NCI-H1417 (cell line): ENCODE measurements at places on chromosomes 2 and 18.
A peak's percentile ranks its signal among the peaks of the same experiment; 100 is the strongest.

DNA sequence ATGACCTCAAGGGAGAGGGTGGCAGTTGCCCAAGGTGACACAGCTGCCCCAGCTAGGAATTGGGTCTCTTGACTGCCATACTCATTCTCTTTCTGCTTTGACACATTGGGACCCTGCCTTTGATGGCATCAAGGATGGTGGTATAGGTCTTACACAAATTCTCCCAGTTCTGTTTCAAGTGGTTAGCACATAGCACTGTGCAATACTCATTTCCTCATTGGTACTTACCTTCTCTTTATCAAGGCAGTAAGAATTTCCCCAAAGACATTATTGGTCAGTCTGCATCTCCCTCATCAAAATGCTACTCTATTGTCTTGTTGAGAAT lies 35.9 kb upstream of the CCDC93 start:
- DNase-seq = no peak

- DNase-seq = no peak
Measured at GRCh38 chr2:46188041-46188716, 109.0 kb upstream of the EPAS1 start.

GRCh38 chr2:185044323-185044874 lies 446.1 kb downstream of the ZNF804A start:
- no peak for DNase-seq

- DNase-seq = no peak
Measured at GRCh38 chr18:48374423-48375149, 34.6 kb downstream of the ZBTB7C start.

DNA sequence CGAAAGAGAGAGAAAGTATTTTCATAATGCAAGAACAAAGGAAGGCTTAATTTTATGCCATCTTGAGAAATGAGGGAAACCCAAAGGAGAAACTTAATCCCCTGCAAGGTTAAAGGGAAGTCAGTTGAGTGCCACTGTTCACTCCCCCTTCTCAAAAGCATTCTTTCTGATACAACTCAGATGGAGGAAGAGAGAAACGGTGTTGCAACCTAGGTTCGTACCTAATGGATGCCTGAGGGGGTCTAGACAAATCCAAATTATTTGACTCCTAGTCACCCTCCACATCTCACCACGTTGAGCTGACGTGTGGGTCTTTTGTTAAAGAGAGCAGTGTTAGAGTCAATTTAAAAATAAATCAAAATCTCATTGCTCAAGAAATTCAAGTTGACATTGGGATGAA lies 52.6 kb upstream of the UNC80 start:
- DNase-seq = no peak

DNA sequence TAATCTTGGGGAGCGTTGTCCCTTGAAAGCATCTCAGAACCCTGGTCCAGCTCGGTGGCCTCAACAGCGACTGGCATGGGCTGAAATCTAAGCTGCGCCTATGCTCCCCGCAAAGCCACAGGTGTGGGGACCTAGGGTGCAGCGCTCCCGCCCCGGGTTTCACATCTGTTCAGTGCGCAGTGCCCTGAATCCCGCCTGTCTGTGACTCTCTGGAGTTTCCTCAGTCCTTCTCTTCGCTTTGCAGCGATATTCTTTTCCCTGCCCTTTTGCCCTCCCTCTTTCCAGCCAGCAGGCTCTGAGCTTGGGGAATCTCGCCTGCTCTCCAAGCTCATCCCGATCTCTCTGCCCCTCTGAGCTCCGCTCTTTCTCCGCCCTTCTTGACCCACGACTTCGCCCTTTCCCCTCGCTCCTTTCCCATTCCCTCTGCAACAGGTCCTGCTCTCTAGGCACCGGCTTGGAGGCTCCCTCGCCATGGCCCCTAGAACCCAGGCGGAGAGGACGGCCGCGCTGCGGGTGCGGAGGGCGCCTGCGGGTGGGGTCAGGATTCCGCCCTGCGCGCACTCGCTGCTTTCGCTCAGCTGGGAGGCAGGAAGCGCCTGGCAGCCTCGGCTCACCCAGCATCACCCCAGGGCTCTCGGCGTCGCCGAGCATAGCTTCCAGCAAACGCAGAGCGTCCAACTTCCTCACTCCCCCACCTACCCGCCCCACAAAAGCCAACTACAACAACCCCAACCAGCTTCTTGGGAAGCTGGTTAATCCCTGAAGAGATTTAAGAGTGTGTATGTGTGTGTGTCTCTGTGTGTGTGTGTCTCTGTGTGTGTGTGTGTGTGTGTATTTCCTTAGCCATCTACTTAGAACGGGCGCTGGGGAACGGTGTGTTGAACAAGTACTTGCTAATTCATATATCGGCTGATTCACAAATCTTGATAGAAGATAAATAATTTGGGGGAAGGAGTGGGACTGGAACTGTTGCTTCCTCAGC lies 1.1 kb downstream of the GRP start:
- DNase-seq = peak; percentile 96

DNA sequence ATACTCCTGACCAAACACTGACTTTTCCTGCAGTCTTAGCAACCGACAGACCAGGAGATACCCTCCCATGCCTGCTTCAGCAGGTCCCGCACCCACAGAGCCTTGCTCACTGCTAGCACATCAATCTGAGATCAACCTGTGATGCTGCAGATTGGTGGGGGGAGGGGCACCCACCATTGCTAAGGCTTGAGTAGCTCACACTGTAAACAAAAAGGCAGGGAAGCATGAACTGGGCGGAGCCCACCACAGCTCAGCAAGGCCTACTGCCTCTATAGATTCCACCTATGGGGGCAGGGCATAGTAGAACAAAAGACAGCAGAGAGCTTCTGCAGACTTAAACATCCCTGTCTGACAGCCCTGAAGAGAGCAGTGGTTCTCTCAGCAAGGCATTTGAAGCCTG lies 109.7 kb downstream of the SP100 start:
- peak; percentile 8 for DNase-seq

DNA sequence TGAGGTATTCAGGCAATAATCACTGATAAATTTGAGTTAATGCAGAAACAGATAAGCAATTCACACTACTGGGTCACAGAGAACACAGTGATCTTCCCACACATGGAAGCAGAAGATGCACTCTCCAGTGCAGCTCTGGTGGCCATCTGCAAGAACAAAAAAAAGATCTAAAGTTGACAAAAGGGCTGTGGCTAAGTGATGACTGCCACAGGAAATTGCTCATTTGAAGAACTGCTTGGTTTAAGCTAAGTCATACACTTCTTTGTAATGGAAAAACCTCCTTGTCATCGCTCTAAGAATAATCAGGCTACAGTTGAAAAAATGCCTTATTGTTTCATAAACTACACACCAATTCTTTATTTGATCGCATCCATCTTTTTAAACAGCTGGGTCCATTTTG lies 115.1 kb downstream of the DTNB start:
- no peak for DNase-seq

DNA sequence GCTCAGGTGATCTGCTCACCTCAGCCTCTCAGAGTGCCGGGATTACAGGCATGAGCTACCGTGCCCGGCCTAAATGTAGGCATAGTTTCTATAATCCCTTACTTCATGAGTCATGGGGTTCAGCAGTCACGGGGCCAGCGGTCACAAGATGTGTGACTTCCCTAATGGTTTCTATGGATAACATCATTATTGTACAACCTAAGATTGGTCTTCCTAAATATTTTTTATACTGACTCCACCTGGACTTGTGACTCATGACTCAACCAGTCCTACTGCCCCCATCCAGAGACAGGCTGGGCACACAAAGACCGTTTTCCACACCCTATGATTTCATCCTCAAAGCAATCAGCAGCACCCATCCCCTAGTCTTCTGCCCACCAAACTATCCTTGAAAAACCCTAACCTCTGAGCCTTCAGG lies 15.9 kb downstream of the FAM210A start:
- DNase-seq = no peak

GRCh38 chr18:2513616-2514015 lies 57.7 kb downstream of the METTL4 start:
- DNase-seq = peak; percentile 81

- DNase-seq = peak; percentile 70
Measured at GRCh38 chr2:29450596-29451222, 335.5 kb downstream of the CLIP4 start.

- DNase-seq = peak; percentile 52
Measured at GRCh38 chr2:63589148-63589958, 590 bp downstream of the MDH1 start.

GRCh38 chr2:34737146-34737545 lies 1138.0 kb upstream of the FAM98A start:
- DNase-seq = no peak

DNA sequence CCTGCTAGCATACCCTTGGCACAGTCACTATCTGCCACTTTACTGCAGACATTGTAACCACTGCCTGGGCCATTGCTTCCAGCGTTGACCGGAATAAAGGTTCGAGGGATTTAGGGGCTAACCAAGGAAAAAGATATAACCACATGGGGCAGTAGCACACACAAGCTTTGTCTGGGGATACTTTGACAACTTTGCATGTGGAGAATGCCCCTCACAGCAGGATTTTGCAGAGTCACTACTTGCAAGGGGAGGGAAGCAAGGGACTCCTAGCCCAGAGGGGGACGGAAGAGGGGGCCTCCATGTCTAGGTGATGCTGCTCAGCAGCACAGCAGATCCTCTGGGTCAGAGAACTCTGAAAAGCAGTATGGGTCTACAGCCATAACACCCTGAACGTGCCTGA lies 138.7 kb downstream of the SPP2 start:
- no peak for DNase-seq

DNA sequence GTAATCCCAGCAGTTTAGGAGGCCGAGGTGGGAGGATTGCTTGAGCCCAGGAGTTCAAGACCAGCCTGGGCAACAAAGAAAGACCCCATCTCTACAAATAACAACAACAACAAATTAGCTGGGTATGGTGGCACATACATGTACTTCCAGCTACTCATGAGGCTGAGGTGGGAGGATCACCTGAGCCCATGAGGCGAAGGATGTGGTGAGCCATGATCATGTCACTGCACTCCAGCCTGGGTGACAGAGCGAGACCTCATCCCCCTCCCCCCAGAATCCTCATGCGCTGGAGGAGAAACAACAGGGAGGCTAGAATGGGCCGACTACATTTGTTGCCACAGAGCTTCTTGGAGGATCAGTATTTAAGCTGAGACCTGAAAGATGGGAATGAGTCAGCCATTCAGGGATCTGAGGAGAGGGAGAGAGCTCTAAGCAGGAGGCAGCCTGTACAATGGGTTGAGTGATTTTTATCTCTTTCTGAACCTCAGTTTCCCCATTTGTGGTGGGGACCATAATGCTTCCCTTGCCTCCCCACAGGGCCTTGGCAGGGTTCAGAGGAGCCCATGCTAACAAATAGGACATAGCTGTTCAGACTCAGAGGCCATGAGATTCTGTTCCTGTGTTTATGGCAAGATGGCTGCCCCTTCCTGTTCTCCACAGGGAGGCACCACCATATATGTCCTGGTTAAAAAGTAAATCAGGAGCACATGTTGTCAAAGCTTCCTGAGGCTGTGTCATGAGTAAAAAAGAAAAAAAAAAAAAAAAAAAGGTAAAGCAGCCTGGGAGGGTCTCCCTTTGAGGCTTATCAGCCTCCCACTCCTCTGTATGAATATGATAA lies 131.4 kb upstream of the HAAO start:
- DNase-seq = no peak

GRCh38 chr2:12493031-12493513 lies 223.7 kb upstream of the TRIB2 start:
- DNase-seq = no peak

DNA sequence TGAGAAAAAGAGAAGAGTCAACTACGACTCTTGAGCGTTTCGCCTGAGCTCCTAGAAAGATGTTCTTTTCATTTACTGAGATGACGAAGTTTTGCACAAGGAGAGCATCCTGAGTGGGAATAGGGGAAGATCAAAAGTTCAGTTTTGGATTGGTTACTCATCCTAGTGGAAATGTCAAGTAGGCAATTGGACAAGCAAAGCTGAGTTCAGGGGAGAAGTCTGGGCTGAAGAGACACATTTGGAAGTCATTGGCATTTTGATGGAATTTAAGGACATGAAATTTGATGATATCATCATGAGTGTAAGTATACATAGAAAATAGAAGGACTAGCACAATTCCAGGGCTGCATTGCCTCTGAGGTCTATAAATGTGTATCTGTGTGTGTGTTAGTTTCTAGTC lies 416.6 kb downstream of the RAD51AP2 start:
- no peak for DNase-seq
